NCI-H2029 treated with DMSO at 0.1 percent for 48 hours (cell line): ENCODE measurements at places on chromosomes 7 and 10.

GRCh38 chr7:2471396-2471795 lies 4.8 kb downstream of the GRIFIN start:
- DNase-seq: no peak

- DNase-seq: no peak
Measured at GRCh38 chr7:148022832-148023231, 567.7 kb upstream of the C7orf33 start.

- DNase-seq: no peak
Measured at GRCh38 chr7:115748123-115748738, 282.3 kb downstream of the TFEC start.

- DNase-seq: no peak
Measured at GRCh38 chr10:86385806-86386205, 19.2 kb upstream of the GRID1 start.

DNA sequence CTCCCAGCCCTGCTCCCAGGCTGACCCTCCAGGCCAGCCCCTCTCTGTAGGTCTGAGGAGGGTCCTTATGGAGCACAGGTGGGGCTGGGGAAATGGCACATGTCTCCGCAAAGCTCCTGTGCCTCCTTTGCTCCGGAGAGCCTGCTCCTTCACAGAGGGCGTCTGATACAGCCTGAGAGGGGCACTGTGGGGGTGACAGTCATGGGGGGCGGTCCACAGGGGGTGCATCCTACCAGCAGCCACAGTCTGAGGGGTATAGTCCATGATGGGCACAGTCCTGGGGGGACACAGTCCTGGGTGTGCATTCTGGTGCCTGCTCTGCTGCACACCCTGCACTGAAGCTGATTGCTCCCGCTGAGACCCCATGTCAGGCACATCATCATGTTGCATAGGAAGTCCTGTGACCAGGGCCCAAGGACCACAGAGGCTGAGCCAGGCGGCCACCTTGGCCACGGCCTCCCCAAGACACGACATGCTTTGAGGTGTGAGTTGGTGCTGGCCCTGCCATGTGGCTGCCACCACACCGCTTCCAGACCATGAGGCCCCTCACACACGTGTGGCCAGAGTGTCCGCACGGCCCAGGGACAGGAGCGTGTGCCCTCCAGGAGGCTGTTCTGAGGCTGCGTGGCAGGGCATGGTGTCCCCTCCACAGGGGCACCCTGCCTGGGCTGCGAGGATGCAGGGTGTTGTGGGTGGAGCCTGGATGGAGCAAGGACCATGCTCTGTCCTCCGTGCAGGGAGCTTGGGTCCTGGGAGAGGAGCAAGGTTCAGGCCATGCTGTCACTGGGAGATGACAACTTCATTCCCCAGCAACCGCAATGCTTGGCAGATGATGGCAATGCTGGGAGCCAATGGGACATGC lies 59.2 kb downstream of the PWWP2B start:
- no peak for DNase-seq

GRCh38 chr7:8396294-8396693 lies 37.1 kb upstream of the NXPH1 start:
- DNase-seq: no peak

GRCh38 chr10:24944512-24945255 lies 7.7 kb downstream of the PRTFDC1 start:
- no peak for DNase-seq

DNA sequence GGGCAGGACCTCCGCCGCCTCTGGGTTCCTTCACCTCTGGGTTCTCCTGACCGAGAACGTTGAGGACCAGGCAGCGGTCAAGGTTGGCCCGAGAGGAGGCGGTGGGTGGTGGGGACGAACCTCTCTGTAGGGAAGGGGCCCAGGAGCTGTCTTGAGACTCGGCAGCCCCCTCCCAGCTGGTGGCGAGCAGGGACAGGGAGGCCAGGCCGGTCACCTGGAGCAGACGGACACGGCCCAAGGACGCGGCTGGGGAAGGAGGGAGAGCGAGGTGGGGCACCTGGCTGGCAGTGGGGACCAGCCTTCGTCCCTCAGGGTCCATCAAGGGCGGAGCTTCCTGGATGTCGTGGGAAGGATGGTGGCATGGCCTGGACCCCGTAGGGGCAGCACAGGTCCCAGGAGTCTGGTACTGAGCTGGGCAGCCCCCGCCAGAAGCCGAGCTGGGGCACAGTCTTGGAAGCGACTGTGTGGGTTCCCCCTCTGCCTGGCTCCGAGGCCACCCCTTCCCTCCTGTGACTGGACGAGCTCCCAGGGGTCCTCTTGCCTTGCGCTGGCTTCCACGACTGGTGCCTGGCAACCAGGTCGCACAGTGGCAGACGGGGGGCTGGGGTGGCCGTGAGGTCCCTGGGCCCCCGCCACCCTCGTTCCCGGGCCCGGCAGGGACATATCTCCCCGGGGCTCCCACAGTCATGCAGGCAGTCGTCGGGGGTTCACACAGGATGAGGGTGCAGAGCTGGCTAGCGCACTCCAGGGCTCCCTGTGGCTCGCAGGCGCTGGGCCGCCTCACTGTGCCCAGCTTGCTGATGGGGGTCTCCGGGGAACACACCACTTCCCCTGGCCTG lies 89.9 kb downstream of the DNAJB6 start:
- no peak for DNase-seq

- no peak for DNase-seq
Measured at GRCh38 chr10:42984035-42984610, 92.7 kb upstream of the RET start.

DNA sequence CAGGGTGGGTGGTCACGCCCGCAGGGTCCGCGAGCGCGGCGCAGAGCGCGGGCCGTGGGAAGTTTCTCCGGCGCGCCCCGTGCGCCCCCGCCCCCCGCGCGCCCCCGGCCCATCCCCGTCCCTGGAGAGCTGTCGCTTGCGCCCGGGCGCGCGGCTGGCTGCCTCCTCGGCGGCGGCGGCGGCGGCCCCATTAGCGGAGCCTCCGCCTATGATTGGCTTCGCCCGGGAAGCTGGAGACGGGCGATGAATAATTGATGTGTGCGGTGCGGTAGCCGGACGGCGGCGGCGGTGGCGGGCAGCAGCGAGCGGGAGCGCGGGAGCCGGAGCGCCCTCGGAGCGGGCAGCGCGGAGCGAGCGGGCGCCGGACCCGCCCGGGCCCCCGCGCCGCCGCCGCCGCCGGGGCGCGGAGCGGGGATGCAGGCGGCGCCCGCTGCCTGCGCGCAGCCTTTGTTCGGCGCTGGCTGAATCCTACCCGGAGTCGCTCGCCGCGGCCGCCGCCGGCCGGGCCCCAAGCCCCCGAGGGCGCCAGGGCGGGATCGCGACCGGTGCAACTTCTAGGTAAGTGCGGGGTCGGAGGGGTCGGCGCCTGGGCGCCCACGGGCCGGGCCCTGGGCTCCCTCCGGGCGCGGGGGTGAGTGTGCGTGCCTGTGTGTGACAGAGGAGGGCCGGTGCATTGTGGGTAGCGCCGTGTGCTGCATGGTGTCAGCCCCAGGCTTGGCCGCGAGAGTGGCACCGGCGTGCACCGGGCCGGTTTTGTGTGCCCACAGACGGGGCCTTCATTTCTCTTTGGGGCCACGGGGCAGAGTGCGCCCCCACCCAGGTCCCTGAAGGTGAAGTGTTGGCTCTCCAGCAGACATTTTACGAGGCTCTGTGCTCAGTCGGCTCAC lies 103.8 kb upstream of the PPIF start:
- no peak for DNase-seq

GRCh38 chr10:60041489-60042133 lies 135.3 kb upstream of the CCDC6 start:
- no peak for DNase-seq

DNA sequence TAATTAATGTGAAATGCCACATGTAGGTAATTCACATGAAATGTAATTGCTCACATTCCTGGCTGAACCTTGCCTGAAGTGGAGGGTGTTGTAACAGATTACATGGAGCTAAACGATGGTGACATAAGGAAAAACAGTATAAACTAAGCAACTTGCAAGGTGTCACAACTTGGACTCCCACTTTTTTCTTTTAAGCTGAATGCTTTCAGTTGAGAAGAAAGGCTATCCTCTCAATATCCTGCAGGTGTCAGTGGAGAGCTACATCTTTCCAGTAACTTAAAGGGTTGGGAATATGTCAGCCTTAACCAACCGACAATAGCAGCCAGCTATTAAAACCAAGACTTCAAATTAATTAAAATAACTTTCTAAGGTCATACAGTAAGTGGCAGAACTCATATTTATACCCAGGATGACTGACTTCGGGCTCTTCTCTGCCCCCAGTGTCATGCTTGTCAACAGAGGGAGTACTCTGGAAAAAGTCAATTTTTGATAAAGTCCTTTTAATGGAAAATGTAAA lies 33.7 kb downstream of the NRBF2 start:
- peak; percentile 13 for DNase-seq

DNA sequence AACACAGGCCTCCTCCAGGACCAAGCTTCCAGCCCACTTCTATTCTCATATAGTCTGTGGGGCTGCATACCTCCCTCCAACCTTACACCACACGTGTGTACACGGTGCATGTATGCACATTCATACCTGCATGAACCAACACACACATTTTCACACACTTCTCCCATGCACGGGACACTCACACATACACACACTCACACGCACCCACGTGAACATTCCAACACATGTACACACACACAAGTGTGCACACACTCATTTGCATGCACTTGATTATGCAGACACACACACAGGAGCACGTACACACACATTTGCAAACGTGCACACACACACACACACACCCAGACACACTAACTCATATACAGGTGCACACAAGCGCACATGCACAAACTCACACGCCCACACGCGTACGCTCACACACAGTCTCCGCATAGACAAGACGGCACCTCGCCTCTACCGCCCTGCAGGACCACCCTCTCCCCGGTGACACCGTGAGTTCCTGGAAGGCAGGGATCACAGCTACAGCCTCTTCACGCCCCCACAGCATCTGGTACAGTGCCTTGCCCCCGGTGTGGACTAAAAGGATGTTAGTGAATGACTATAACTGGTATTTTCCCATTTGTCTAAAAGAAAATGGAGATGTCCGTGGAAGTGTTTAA lies 263.8 kb downstream of the PTPRN2 start:
- DNase-seq: no peak

DNA sequence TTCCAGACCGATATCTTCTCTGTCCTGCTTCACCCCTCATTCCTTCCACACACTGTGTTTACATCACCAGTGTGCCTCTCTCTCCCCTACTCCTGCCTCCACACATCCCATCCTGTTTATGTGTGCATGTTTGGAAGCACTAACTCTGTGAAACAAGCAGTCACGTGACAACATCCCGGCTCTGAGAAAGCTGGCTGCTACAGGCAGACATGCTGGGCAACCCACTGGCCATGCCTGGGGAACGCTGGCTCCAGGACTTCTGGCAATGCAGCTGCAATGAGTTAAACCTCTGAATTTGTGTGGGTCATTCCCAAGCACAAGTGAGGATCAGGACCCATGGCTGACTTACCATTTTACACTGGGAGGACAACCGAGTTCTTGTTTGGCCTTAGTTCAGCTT lies 74.0 kb downstream of the WNT2 start:
- DNase-seq: no peak

- DNase-seq: no peak
Measured at GRCh38 chr7:48964074-48964473, 39.7 kb downstream of the CDC14C start.

GRCh38 chr10:60417024-60417423 lies 27.3 kb upstream of the ANK3 start:
- no peak for DNase-seq

- no peak for DNase-seq
Measured at GRCh38 chr7:122803323-122803722, 82.9 kb downstream of the CADPS2 start.

DNA sequence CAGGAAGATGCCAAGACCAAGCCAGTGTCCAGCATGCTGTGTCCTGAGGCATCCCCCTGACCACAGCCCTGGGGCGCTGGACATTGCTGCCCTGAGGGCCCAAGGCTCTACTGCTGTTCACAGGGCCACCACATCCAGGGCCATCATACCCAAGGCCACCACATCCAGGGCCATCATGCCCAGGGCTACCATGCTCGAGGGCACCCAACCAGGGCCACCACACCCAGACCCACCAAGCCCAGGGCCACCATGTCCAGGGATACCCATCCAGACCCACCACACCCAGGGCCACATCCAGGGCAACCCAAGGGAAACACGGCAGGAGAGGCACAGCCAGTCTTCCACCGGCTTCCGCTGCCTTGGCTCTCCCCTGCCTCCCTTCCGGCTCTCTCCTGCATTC lies 17.1 kb downstream of the STK32C start:
- DNase-seq: no peak

DNA sequence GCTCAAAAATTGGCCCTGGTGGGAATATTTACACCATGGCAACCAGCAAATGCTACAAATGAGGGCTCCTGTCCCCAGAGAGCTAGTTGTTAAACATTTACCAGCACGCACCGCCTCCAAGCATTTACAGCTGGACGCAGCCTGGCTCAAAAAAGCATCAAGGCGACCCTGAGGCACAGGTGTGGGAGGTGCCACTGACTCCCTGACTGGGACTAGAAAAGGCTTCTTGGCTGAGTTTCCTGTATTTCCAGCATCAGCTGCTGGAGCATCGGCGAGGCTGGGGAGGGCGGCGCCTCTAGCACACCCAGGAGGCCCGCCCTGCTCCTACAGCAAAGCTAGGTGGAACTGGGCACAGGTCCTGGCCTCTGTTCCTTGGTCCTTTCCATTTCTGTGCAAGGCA lies 43.5 kb upstream of the ZRANB1 start:
- no peak for DNase-seq

DNA sequence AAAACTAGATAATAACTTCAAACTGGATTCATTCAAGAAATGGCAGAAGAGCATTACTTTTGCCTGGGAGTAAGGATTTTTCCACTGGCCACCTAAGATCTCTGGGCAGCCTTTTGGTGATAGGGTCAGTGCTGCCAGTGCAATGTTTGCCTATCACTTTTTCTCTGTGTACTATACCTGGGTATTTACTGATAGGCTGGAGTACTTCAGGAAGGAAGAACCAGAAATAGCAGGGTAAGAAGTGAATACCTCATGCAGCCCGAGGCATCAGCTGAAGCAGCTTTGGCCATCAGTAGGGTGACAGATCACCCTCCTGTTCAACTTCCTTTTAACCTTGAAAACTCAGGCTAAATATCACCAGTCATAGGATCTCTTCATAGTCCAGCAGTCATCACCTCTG lies 5.5 kb upstream of the PAPSS2 start:
- DNase-seq: no peak

GRCh38 chr10:44201011-44201410 lies 183.9 kb downstream of the CXCL12 start:
- no peak for DNase-seq

DNA sequence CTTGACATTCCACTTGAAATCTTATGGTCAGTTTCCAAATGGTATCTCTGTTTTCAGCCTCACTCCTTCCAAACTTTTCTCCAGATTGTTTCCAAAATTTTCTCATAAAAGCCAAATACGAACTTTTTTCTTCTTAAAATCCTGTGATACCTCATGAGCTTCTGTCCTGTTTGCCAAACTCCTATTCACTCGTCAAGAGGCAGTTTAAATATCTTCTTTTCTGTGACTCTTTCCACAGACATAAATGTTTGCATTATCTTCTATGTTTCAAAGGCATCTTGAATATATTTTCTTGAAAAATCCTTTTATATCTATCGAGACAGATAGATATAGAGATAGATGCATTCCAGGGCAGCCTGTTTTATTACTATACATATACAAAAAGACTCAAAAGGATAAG lies 109.4 kb downstream of the NRG3 start:
- no peak for DNase-seq
